ENCODE measurements at places on chromosomes 16 and 17. TPM values are rescaled to one million over a fixed set of nuclear protein-coding genes. Genes with fewer than 3 reads are reported as not detected.

GRCh38 chr17:50190293-50190602 is 11.2 kb downstream of the COL1A1 start:
- DNase-seq, result no peak

DNA sequence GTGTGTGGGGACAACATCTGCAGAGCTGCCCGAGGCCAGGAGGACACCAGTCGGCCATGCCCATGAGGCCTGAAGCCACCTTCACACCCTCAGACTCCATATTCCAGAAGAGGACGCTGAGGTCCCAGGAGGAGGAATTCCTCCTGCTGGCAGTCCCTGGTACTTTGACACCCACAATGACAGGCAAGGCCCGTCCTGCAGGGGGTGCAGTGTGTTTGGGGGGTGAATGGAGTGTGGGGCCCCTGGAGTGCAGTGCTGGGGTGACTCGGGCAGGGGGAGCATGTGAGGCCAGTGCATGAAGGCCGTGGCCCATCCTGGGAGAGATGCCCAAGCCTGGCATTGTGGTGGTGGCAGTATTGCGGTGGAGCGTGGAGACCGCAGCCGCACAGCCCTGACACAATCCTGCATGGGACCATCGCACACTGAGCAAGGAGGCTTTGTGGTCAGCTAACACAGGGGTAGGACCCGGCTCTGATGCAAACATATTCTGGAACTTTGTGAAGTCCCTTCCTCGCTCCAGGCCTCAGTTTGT is 52.2 kb downstream of the ZDHHC7 start:
- DNase-seq, result no peak

DNA sequence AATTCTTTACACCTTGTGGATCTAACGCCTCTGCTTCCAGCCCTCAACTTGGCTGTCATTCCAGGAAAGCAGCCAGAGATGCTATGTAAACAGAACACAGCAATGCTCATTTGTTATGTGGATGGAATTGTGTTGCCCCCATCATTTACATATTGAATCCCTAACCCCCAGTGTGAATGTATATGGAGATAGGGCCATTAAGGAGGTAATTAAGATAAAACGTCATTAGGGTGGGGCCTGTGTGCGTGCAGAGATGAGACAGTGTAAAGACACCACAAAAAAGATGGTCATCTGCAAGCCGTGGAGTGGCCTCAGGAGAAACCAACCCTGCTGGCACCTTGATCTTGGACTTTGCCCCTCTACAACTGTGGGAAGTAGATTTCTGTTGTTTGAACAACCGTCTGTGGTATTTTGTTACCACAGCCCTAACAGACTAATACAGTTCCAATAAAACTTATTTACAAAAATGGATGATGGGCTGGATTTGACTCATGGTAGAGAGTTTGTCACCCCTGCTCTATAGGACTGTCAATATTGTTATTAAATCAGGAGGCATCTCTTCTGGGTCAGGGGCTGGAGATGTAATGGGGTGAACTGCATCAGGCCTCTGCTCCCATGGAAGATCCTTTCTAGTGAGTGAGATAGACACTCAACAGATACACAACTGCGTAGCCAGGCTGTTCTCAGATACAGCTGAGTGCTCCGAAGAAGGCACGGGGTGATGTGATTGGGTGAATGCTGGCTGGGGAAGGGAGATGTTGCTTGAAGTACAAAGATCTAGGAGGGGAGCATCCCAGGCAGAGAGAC is 339.0 kb downstream of the SNX29 start:
- DNase-seq, result no peak

The PLA2G10 gene
- total RNA-seq, result not detected

- no peak for DNase-seq
Observed at GRCh38 chr16:55033225-55034156, 102.8 kb downstream of the IRX5 start.

GRCh38 chr16:4293181-4293716 is 20.4 kb upstream of the TFAP4 start:
- DNase-seq, result no peak

- DNase-seq, result no peak
Observed at GRCh38 chr16:74296104-74296431, 546 bp upstream of the PSMD7 start.

The DYNLRB2 gene
- total RNA-seq, result not detected

DNA sequence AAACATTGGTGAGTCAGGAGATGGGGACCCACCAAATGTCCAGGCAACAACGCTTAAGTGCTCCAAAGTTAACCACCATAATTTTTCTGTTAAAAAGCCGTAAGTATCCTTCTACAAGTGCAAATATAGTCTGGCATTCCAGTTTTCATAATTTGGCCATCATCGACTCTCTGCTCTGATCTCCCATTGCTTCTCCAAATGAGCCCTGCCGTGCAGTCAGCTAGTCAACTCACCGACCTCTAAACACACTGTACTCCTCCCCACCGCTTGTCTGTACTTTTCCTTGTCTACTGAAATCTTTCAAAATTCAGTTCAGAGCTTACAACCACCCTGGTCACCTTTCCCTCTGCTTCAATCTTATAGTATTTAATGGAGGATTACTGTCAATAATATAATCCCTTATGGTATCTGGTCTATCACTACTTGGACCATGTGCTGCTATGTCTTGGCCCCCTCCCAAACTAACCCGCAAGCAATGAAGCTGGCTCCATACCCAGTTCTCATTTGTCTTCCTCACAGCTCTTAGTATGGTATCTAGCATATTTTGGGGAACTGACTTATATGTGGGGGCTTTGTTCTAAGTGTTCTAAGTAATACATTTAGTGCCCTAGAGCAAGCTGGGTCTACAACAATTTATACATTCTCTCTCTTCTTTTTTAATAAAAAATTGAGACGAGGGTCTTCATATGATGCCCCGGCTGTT is 52.7 kb upstream of the SLC25A19 start:
- no peak for DNase-seq

- no peak for DNase-seq
Observed at GRCh38 chr17:33200587-33200986, 92.5 kb downstream of the ASIC2 start.
